Glutamatergic neuron (in vitro differentiated cells): ENCODE measurements at places on chromosomes 11 and 22.

- DNase-seq = no peak
Observed at GRCh38 chr11:17471501-17471900, 5.1 kb downstream of the ABCC8 start.

- no peak for DNase-seq
Observed at GRCh38 chr11:32939866-32940265, 47.3 kb downstream of the QSER1 start.

DNA sequence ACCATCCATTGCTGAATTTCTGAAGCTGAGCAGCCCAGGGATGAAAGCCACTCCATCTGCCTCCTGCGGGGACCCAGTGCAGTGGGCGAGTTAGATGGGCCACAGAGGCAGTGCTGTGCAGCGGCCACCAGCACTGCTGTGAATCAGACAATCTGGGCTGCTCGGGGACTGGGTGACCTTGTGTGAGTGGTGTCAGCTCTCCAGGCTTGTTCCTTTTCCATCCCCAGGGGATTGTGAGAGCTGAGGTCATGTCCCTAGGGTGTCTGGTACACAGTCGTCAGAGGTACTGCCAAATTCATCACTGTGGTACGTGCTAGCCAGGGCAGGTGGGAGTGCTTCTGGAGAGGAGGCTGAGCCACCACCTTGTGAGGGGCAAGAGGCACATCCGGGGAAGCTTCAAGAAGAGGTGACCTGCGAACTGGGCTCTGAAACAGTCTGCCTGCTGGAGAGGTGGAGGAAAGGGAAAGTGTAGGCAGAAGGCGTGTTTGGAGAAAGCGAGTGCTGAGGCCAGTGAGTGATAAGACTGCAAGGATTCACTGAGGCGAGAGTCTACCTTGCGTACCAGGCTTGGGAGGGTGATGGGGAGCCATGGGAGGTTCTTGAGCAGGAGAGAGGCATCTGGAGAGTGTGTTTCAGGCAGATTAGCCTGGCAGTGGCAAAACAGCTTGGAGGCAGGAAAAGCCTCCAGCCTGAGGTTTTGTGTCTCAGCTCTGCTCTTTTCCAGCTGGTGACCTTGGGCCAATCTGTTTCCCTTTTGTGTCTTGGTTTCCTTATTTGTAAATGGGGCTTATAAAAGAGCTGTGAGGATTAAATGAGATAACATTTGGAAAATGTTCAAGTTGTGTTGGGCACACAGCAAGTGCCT, 22.7 kb downstream of the CACNA1I start:
- no peak for DNase-seq

DNA sequence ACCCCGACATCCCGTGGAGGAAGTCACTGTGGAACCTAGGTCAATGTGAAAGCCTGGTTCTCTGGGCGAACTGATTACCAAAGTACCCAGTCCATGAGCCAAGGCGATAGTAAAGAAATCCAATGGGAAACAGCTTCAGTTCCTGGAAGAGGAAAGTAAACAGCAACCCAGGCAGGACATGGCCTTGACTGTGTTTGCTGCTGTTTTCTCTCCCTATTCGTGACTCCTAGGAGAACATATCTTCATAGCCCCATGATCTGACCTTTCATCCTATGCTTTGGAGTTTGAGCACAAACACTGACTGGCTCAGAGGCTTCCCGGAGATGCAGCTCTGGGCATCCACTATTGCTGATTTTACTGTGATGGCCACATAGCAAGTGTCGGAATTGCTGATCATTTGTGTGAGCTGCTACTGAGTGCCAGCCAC, 45.1 kb downstream of the LRFN4 start:
- DNase-seq = no peak

GRCh38 chr22:20456064-20456721, 18.6 kb upstream of the SCARF2 start:
- peak; percentile 85 for DNase-seq

- DNase-seq = no peak
Observed at GRCh38 chr22:22616636-22617035, 27.8 kb upstream of the GGTLC2 start.

DNA sequence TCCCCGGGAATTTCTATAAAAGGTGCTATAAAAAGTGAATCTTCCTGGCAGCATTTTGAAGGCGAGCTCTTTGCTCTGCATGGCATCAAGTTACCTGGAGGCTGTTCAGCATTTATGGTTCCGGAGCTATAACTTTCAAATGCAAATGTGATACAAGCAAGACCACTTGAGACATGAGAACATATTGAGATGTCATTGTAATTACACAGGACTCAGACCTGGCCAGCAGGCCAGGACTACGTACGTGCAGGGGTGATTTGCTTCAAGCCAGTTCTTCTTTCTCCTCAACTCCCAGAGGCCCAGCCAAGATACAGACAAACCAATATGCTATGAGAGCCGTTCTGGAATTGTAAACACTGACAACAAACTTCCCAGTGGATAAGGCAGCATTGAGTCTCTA, 227.4 kb upstream of the FAT3 start:
- DNase-seq = no peak

DNA sequence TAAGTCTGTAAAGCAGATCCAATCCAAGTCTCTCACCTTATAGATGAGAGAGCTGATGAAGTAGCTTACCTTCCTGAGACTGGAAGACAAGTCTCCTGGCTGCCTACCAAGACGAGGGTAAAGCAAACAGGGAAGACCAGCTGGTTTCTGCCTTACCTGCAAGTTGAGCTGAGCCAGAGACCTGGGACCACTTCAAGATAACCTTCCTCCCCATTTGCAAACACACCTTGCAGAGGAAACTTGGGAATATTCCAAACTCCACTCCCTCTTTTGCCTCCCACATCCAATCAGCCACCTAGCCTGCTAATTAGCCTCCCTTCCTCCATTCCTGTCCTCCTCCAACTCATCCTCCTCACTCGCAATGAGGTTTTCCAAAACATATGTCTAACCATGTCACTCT, 23.4 kb upstream of the ROBO3 start:
- DNase-seq = no peak

DNA sequence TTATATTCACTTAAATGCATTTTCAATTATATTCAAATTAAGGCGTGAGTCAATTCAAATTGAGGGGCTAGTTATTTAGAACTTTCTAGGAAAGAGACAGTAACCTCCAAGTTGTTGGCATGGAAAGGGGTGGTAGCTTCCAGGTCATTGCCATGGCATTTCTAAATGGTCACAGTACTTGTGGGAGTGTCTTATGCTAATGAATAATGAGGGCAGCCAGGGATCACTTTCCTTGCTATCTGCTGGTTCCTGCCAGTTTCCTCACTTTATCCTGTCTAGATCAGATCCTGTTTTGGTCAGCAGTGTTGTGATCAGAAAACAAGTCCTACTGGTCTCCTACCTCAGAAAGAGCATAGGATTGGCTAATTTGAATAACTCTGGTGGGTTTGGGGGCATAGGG, 21.8 kb upstream of the RNASEH2C start:
- no peak for DNase-seq
